ENCODE measurements at places on chromosomes 2 and 18.

- peak; percentile 5 for DNase-seq
These were observed 110.8 kb upstream of the OTOS start for GRCh38 chr2:240250985-240251847.

- peak; percentile 6 for DNase-seq
These were observed 104.1 kb upstream of the UBXN4 start for GRCh38 chr2:135637456-135638087.

- DNase-seq = no peak
These were observed 118.9 kb upstream of the OTOS start for GRCh38 chr2:240259201-240259923.

DNA sequence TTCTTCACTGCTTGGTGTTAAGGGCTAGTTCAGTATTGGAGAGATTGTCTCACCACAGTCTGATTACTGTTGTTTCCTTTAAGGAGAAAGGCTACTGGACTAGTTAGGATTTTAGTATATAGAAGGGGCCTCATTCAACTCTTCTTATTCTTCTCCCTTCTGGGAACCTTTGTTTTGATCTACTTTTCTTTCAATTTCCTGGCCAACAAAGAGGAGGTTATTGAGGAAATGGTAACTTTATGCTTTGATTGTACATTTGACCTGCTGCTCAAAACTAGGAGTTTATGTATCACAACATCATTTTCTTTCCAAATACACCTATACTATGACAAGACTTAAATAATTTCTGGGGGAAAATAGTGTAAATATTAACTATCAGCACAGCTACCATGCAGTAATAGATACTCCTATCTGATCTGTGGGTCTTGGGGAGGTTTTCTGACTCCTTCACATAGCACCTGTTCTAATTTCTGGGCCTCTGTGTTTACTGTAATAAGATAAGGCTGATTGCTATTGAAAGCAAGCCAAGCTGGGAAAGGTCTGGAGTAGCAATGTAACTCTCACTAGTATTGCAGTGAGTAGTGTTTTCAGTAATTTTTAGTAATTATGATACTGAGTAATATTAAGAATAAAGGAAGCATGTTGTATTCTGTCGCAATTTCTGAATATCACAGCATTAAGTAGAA, 395.3 kb downstream of the NUP35 start:
- DNase-seq = peak; percentile 82

- DNase-seq = peak; percentile 22
These were observed 69.5 kb upstream of the PSMD14 start for GRCh38 chr2:161238560-161239325.

DNA sequence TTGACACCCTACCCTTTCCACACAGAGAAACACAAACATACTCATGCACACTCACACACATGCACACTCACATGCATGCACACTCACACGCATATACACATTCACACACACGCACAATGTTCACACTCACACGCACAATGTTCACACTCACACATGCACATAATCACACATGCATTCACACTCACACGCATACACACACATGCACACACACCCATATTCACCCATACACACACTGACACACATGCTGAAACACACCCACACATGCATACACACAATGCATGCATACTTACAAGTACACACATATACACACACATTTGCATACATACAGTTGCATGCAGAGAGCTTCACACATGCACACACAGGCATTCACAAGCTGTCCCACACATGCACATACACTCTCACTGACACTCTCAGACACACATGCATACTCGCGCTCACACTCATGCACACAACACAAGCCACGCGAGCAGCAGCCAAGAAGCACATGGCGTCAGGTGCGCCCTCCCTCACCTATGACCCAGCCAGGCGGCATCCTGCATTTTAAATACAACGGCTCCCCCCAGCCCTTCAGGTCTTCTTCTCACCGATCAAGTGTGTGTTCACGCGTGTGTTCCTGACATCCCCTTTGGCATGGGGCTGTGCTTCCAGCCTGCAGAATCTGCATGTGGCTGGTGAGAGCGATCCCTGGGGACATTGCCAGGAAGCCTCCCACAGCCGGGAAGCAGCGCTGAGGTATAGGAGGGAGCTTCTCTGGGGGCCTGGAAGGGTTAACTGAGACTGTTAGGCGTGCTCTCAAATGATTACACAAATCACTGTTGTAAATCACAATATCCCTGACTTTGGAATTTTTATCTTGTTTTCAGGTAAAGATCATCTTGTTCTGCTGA, 195.1 kb downstream of the RTP5 start:
- no peak for DNase-seq

DNA sequence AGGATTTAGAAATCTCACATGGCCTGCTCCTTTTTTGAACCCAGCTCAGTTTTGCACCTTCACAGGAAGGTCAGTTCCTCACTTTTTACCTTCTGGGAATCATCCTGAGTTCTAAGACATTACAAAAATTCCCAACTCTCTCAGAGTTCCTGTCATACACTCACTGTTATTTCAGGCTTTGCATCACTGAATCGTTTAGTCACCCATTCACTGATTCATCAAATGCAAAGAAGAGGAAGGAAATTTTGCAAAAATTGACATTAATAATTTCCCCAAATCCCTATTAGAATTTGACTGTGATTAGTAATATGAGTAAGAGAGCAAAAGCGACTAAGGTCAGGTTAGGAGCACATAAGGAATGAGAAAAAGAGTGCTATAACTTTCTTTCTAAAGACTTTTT, 197.5 kb downstream of the PDE1A start:
- no peak for DNase-seq

DNA sequence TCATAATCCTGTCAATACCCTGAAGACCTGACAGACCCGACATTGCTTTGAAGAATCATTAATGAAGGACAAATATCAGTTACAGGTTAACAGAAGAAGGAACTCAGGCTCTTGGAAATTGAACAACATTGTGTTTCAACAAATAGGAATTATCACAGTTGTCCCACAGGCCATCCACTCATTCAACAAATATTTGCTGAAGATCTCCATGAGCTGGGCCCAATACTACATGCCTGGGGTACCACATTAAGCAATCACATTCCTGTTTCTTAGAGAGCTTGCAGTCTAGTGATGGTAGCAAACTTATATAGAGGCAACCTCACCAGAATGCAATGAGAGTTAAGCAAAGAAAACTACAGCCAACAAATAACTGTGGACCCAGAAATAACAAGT, 671.6 kb upstream of the ACVR2A start:
- DNase-seq = no peak

GRCh38 chr2:232234922-232235615, 143.5 kb upstream of the ALPP start:
- no peak for DNase-seq

- no peak for DNase-seq
These were observed 16.4 kb downstream of the TNS1 start for GRCh38 chr2:217986256-217986961.

GRCh38 chr2:24613154-24613814, 122.2 kb downstream of the NCOA1 start:
- peak; percentile 3 for DNase-seq

GRCh38 chr2:55088400-55088799, 38.1 kb upstream of the RTN4 start:
- no peak for DNase-seq

DNA sequence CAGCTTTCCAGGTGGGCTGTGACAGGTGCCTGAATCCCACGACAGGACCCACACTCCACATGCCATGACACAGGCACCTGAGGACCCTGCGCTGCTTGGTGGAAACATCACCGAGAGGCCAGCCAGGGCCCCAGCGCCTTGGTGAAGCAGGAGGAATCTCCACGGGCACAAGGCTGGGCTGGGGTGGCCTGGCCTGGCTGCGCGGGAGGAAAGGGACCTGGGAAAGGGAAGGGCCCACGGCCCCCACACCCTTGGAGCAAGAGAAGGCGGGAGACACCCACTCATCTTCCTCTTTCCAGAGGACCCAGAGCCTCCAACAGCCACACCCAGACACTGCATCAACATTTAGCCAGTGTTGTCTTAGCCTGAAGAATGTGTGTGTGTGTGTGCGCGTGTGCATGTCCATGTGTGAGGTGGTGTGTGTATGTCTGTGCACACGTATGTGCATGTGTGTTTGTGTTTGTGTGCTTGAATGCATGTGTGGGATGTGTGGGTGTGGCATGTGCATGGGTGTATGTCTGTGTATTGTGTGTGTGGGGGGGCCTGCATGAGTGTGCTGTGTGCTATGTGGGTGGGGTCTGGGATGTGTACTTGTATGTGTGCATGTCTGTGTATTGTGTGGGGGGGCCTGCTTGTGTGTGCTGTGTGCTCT, 6.3 kb upstream of the OTOS start:
- DNase-seq = no peak

DNA sequence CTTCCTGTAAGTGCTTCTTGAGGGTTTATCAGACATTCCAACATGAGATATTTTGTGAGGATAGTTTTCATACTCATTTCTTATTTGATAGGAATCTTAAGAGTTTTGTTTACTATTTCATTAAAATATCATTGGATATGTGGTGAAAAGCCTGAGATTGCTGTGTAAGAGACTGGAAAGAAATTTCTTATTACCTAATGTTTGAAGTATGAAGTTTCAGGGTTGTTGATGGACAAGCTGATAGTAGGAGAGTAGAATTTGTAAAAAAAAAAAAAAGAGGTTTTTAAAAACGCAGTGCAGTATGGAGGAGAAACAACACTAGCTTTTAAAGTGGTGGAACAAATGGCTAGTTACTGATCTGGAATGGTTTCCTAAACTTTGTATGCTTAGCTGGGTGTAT, 7.7 kb downstream of the EPB41L5 start:
- DNase-seq = no peak

Measured in NCI-H1105 treated with DMSO at 0.1 percent for 48 hours (cell line).